ENCODE measurements at places on chromosomes 5 and 9. TPM values are rescaled to one million over a fixed set of nuclear protein-coding genes. Genes with fewer than 3 reads are reported as not detected.

DNA sequence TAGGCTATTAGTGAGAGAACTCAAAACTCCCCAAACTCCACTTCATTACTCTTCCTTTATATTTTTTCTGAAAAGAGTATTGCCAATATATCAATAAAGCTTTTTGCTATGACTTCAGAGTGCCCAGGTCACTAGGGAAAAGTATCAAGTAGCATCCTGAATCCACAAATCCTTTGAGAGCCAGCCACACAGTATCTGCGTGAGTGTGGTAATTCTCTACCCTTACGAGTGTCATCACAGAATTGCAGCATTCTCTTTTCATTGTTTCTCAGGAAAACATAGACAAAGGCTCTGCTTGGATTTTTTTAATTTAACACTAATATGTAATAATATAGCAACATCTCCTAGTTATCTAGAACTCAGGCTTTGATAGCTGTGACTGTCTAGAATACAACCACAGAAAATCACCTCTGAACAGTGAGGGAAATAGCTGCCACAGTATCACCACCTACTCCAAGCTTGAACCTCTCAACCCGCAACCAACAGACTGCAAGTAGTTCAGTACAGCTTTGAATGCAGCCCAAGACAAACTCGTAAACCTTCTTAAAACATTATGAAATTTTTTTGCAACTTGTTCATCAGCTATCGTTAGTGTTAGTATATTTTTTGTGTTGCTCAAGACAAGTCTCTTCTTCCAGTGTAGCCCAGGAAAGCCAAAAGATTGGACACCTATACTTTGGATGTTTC lies 79.3 kb upstream of the CCDC152 start:
- H3K27me3 ChIP-seq, result no peaks in the 10 kb centered on the region
- H3K27ac ChIP-seq, result peak overlapping the region; percentile 56
- no peak for DNase-seq
- no peaks in the 10 kb centered on the region for H3K36me3 ChIP-seq
- H3K4me3 ChIP-seq, result no peak overlapping the region
- peaks cover 19% of the 10 kb centered on the region for H3K4me1 ChIP-seq

DNA sequence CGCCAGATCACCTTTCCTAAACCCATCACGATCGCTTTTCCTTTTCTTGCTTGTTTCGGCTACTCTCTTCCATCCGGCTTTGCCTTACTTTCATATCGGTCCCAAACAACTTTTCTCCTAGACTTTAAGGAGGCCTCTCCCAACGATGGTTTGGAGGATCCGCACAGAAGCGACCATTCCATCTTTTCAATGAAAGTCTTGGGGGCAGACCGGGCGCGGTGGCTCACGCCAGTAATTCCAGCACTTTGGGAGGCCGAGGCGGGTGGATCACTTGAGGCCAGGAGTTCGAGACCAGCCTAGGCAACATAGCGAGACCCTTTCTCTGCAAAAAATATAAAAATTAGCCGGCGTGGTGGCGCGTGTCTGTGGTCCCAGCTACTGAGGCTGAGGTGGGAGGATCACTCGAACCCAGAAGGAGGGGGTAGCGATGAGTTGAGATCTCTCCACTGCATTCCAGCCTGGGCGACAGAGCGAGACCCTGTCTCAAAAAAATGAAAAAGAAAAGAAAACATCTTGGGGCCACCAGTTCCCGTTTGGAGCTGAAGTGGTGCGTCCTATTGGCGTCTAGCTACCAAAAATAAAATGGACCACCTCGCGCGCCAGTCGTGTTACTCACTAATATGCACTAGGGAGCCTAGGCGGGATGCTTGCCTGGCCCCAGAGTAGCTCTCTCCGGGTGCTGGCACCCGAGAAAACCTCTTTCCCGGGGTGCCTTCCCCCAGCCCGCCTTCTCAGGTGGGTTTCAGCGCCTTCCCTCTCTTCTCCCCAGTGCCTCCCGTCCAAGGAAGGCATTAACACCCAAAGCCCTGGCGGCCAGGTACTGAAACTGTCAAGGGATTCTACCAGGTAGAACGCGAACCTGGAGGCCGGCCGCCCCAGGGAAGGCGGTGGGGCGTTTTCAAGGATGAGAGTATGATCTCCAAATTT lies 800 bp upstream of the AP3B1 start:
- H3K27me3 ChIP-seq, result no peaks in the 10 kb centered on the region
- H3K4me3 ChIP-seq, result peak overlapping the region; percentile 87

DNA sequence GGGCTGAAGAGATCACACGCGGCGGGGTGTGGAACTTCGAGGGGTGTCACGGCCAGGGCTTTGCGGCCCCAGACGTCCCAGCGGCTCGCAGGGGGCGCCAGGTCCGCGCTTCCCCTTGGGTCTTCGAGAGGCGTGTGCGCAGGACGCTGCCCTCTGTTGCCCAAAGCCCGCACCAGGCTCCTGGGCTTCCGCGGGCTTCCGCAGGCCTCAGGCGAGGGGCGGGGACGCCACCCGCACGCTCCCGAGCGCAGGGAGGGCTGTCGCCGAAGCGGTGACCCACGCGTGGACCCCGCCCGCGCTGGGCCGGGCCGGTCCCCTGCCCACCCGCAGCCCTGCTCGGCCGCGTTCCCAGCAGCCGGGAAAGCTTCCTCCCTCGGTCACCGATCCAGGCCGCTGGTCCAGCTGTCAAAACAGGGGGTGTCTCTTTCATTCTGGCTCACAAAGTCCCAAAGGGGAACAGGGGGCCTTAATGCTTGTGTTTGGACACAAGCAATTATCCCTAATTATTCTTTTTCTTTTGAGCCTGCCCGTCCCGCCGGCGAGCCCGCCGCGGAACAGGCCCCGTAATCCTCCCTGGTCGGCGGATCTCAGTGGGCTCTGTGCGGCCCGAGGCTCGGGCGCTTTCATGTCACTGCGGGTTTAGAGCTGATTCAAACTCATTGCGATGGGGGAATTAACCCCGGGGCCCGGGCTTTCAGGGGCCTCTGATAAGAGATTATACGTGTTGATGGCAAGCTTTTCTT lies 60.6 kb downstream of the TMEM174 start:
- H3K27me3 ChIP-seq, result peaks cover 3% of the 10 kb centered on the region
- peaks cover 4% of the 10 kb centered on the region for H3K4me1 ChIP-seq
- DNase-seq, result peak; percentile 21
- no peak overlapping the region for H3K27ac ChIP-seq

GRCh38 chr5:39652036-39652435 lies 227.3 kb upstream of the DAB2 start:
- H3K27me3 ChIP-seq, result no peaks in the 10 kb centered on the region
- H3K4me3 ChIP-seq, result no peak overlapping the region
- no peaks in the 10 kb centered on the region for H3K36me3 ChIP-seq
- H3K27ac ChIP-seq, result no peak overlapping the region

DNA sequence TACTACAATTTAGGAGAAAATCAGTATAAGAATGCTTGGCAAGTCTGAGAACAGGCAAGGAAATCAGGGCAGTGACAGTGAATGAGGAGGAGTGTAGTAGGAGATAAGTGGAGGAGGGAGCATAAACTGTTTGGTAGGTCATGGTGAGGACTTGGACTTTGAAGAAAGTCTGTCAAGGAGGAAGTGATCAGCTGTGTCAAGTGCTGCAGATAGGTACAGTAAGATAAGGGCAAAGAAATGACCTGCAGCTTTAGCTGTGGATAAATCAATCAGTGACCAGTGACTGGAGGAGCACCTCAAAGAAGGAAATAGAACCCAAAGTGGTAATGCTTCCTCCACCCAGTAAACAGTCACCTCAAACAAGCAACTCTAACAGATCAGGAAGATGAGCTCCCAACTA lies 106.3 kb downstream of the RAPGEF6 start:
- no peaks in the 10 kb centered on the region for H3K27me3 ChIP-seq
- H3K27ac ChIP-seq, result no peak overlapping the region
- H3K4me3 ChIP-seq, result no peak overlapping the region
- peaks cover 23% of the 10 kb centered on the region for H3K4me1 ChIP-seq

The NMUR2 gene
- total RNA-seq, result not detected
